Omental fat pad (tissue), 4 donors: ENCODE measurements at places on chromosomes 16 and 17.

GRCh38 chr16:31243734-31244670 is 15.8 kb upstream of the ITGAM start:
- DNase-seq: no peak

GRCh38 chr17:17808706-17809432 is 27.9 kb downstream of the SREBF1 start:
- no peak for DNase-seq

DNA sequence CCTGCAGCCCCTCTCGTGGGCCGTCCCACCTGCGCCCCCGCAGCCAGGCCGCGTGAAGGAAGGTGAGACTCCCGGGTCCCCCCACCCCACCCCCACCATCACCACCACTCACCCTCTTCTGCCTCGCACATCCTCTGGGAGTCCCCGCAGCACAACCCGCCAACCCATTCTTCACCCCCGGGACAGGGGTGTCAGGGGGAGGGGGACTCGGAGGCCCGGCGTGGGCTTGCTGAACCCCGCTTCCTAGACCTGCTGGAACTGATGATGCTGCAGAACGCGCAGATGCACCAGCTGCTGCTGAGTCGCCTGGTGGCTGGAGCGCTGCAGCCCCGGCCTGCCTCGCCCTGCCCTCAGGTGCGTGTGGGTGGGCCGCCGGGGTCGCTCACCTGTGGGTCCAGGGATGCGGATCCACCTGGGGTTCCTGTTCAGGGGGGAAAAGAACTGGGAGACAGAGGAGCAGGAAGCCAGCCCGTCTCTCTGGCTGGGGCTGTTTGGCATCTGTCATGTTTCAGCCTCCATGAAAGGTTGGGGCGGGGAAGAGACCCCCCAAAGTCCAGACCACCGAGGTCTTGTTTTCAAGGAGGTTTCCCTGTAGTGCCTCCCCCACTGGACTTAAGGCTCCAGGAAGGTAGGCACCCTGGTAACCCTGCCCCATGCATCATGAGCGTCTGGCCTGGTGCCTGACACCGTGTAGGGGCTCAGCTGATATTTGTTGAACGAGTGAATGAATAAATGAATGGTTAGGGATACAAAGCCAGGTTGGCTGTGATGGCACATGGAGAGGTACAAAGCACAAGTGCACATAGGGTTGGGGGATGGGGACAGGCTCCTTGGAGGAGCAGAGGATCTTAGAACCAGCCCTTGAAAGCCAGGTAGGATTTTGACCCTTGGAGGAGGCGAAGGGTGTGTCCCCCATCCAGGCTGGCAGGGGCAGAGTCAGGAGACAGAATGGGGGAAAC is 849 bp downstream of the PRR29 start:
- peak; percentile 19 for DNase-seq

DNA sequence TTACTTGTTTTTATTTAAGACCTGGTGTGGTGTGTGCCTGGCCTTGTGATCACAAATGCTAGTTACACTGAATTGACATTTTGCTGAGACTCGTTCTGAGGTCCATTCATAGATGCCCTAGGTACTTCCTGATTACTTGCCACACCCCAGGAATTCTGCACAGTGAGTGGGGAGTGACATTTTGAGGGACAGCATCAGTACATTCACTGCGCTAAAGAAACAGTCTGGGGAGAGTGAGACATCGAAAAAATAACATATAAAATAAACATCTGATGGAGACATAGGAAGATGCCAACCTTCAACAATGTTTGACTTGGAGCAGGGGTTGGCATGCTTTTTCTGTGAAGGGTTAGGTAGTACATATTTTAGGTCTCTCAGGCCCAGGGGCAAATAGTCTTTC is 30.4 kb downstream of the ABCC1 start:
- no peak for DNase-seq

- DNase-seq: no peak
These were observed 558 bp downstream of the HSD3B7 start for GRCh38 chr16:30985401-30986128.

DNA sequence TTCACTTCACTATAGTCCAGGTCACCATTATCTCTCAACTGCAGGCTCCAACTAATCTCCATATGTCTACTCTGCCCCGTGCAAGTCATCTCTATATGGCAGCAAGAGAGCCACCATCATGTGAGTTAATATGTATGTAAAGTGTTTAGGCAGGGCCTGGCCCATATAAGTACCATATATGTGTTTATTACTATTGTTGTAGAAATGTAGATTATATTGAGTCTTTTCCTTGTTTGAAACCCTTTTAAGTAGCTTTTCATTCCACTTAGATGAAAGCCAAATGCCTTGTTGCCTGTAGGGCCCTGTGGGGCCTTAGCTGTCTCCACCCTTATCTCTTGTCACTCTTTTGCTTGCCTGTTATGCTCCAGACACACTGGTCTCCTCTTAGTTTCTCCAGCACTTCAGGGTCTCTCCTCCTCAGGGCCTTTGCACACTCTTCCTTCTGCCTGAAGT is 164.0 kb downstream of the PHKB start:
- DNase-seq: no peak

- no peak for DNase-seq
These were observed 35.9 kb downstream of the HSBP1 start for GRCh38 chr16:83843657-83844056.

- no peak for DNase-seq
These were observed 9.1 kb upstream of the THAP11 start for GRCh38 chr16:67833030-67833414.

DNA sequence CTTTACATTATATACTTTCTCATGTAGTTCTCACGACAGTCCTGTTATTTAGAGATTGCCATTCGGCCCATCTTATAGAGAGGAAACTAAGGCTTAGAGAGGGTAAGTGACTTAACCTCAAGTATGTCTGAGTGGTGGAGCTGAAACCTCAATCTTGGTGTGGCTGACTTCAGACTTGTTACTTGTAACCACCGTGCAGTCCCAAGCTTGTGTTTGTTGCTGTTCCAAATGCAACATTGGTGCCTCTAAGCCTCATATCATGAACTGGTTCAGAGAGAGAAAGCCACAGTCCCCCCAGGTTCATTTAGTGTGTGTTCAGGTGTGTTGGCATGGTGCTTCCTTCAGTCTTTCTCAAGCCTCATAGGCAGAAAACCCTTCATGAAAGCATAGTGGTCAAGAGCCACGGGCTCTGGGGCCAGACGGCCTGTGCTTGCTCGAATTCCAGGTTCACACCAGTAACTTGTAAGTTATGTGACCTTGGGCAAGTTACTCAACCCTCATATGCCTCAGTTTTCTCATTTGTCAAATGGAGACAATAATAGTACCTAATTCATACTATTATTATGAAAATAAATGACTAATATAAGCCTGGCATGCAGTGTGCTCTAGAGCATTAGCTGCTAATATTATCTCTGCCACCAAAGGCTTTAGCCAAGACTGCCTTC is 39.9 kb downstream of the CDH1 start:
- no peak for DNase-seq

GRCh38 chr17:7932949-7933348 is 943 bp downstream of the CNTROB start:
- no peak for DNase-seq
